HCT116 (cell line): ENCODE measurements at places on chromosomes 4 and X.

- DNase-seq, result no peak
Measured at GRCh38 chr4:6281436-6282313, 12.0 kb downstream of the WFS1 start.

DNA sequence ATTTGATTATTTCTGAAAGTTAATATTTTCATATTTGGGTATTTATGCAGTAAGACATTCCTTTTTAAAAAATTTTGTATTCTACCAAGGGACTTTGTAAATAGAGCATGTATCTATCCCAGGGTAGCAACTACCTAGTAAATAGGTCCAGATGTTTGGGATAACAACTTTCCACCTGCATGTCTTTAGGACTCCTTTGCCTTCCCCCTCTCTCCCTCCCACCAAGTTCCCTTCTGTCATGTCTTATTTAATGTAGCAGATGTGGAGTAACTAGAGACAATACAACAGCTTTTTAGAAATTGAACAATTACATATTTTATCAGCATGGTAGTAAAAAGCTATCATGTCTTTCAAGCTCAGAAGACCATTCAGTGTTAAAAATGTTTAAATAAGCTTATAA, 821.0 kb downstream of the C4orf33 start:
- no peak for DNase-seq

- DNase-seq, result no peak
Measured at GRCh38 chr4:16142598-16143310, 58.9 kb upstream of the PROM1 start.

- DNase-seq, result peak; percentile 15
Measured at GRCh38 chr4:1512738-1513660, 106.8 kb upstream of the NKX1-1 start.

- DNase-seq, result no peak
Measured at GRCh38 chr4:6660430-6660829, 19.9 kb downstream of the MRFAP1 start.

DNA sequence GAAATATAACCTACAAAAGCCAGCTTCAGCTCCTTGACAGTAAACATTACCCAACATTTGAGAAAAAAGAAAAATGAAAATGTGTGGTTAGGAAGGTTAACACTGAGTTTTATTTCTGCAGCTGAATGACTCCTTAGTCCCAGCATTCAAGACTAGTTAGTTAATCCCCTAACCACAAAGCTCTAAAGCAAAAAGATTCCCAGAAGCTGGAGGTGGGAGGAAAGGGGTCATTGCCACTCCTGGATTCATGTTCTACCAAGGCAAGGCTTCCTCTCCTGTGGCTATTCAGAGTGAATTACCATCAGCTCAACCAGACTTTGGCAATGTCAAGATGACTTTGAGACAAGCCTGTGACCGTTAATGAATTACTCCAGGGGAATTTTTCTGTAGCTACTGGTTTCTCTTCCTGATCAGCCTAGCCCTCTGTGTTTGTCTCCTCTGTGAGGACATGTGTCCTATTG, 63.6 kb downstream of the HADH start:
- no peak for DNase-seq

GRCh38 chr4:6278801-6279197, 9.1 kb downstream of the WFS1 start:
- DNase-seq, result no peak

DNA sequence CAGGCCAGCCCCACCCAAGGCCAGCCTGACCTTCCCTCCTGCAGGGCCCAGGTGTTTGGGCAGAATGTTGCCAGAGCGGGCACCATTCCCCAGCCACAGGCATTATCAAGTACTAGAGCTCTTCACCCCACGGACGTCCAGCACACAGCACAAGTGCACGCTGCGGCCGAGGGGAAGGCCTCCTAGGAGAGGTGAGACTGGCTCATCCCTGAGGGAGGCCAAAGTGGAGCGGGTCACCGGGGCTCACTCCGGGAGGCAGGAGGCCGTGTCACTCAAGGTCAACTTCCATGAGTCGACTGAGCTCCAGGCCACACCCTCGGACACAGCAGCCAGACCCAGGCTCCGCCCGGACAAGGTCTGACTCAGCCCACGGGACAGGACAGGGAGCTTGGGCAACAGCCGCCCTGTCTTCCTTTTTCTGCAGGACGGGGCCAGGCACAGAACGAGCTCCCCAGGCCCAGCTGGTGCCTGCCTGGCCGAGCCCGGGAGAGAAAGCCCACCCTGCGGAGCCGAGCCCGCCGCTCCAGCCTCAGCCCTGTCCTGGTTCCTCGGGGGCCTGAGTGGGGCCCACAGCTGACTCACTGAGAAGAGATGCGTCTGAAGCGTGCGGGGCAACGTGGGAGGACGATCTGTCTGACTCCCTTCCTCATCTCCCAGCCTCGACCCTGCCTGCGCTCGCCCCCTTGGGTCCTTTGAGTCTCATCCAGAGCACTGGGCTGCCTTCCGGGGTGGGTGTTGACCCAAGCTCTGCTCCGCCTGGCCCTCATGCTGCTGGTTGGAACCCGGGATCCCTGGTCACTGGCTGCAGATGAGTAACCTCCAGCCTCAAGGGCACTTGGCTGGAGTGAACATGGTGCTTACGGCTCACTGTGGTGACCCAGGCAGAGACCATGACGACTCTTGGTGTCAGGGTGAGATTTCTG, 1.6 kb downstream of the SLC49A3 start:
- peak; percentile 66 for DNase-seq

GRCh38 chr4:46986922-46987638, 6.3 kb downstream of the GABRA4 start:
- no peak for DNase-seq

DNA sequence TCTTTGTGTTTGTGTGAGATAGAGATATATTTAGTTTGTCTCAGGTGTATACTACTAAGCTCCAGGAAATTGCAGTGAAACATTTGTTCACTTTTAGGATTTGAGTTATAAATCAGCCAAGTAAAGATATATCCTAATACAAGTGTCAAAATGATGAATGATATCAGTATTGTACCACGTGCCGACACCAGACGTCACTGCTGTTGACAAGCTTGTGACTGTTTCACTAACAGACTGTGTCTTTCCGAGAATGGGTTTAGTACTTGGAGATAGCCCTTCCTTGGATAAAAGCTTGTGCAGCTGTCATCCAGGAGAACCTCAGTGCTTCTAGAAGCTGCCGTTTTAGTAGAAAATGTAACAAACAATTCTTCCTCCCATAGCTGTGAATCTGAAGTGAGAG, 343.3 kb downstream of the FBXO8 start:
- DNase-seq, result no peak

DNA sequence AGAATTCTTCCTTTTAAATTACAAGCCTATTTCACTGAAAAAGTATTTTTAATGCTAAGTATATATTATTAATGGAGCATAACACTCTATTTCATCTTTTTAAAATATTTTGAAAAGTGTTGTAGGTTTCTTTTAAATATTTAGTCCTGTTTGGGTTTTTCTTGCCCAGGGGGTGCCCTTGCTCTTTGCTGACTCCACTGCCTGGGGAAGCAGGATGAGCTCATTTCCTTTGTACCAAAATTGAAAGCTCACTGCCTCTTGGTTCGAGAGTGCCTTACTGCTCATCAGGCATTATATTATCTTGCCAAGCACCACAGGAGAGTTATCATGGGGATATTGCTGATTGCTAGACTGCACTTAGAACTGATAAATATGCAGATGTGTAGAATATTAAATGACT, 819.2 kb downstream of the PCDH18 start:
- no peak for DNase-seq

DNA sequence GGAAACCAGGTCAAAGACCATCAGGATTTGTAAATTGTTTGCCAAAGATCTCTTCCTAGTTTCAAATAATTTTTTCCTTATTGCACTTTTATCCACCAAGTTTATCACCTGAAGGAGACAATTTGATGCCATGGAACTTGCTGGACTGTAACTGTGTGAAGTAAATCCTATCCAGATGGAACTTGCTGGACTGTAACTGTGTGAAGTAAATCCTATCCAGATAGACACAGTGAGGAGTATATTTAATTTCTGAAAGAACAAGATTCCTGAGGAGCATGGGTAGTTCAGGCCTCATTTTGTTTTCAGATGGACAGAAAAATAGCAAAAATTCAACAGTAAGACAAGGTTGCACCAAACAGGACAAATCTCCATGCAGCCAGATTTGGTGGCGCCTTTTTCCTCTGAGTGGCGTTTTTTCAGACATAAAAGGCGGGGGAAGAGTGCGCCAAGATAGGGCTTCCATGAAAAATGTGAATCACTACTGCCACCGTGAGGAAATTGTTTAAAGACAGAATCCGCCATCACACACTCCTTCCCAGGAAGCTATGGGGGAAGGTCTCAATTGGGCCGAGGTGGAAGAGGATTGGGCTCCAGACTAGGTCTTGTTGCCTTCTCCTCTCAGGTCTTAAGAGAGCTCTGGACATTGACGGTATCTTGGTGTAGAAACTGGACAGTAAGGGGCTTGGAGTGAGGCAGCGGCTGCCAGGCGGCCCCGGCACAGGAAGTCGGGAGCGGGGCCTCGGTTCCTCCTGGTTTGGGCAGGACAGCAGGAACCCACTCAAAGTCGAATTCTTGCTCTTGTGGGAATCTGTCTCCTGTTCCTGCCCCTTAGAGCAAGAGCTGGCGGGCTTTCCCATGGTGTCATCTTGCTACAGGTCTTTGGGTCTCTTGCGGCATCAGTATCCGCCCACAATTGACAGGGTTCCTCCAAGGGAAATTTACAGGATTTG, 234.7 kb downstream of the OR13H1 start:
- no peak for DNase-seq

- DNase-seq, result no peak
Measured at GRCh38 chrX:65994519-65995506, 45.1 kb downstream of the VSIG4 start.

GRCh38 chrX:151676196-151676595, 19.1 kb upstream of the PRRG3 start:
- DNase-seq, result no peak

- DNase-seq, result peak; percentile 62
Measured at GRCh38 chr4:5812506-5813229, 80.2 kb downstream of the CRMP1 start.

- DNase-seq, result no peak
Measured at GRCh38 chr4:112973750-112974251, 75.7 kb upstream of the ANK2 start.

GRCh38 chrX:4710618-4711433, 997.4 kb upstream of the PRKX start:
- DNase-seq, result no peak

DNA sequence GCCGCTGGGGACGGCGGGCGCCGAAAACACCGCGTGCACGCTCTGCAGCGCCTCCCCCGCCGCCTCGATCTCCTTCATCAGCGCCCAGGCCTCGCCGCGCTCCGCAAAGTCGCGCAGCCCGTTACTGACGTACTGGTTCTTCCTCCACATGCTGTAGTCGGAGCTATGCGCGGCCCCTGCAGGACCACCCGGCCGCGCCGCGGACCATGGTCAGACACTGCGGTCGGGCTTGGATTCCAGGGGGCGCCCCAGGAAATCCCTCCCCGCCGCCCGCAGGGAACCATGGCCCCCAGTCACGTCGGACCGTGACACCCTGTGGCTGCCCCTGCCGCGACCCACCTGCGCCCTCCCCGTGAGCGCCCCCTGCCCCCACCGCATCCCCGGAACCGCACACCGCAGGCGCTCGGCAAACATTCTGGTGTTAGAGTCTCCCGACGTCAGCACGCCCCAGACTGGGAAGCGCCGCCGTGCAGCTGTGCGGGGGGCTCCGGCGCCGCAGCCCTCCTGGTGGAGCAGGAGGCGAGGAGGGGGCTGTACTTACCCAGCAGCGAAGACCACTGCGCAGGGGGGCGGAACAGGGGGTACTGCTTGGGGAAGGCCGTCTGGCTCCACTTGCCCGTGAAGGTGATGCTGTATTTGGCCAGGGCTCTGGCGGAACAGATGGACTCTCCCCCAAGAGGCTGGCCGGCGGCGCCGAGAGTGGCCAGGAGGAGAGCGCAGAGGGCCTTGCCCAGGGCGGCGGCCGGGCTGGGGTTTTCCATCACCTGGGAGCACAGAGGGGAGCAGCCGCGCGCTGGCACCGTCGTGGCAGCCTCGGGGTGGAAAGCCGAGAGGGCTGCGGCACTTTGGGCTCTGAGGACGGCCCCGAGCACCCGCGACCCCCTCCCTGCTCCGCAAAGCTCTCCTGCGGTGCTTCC, 814 bp downstream of the SPON2 start:
- no peak for DNase-seq

DNA sequence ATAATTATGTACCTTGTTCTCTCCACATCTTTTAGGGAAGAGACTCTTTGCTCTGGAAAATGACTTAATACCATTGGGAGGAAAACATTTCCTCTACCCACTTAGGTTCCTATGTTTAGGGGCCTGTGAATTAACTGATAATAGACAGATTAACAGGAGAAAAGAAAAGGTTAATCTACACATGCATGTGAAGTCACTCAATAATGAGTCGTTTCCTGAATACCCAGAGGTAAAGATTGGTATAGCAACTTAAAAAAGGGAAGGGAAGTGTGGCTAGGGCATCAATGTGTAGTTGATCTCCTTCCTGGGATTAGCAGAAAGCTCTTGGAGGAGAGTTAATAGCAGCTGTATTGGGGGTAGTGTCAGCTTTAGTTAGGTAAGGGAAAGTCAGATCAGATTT, 419.5 kb upstream of the ATOH1 start:
- DNase-seq, result no peak

GRCh38 chr4:129282293-129282692, 186.3 kb downstream of the C4orf33 start:
- DNase-seq, result no peak

- no peak for DNase-seq
Measured at GRCh38 chr4:183200453-183200852, 101.4 kb downstream of the WWC2 start.

DNA sequence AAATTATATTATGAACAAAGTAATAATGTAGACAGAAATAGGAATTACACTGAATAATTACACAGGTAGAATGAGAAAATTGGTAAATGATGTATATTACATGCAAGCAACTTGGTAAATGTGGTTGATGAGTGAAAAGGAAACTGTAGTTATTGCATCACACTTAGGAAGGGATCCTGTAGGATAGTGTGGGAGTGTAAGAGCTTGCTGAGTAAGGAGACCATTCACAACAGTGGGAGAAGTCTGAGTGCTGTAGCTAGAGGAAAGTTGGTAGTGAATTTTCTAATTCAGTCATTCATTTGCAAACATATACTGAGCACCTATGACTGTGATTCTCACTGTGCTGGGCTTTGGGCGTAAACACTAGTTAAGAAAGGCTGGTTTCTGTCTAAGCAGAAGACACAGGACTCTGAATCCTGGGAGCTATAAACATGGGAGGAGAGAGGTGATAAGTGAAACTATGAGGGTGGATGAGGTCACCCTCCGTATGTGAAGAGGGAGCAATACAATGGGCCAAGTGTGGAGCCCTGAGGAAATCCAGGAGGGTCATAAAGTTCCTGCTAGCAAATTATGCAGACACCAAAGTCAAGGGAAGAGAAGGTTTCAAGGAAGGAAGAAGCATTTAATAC, 14.2 kb upstream of the CPE start:
- no peak for DNase-seq

DNA sequence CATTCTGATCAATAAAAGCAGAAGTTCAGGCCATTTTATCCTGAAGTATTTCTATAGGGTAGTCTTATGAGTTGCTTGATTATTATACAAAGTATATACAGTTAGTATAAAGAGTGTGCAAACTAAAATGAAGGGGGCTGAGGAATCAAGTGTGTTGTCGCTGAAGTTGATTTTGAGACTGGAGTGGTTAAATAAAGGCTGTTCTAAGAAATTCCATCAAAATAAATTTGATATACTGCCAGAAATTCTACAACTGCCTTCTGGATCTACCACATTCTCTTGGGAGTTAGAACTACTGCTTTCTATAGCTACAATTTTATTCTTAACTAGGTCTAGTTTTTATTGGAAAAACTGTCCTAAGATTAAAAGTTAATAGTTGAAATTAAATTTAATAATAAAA, 12.4 kb downstream of the EDNRA start:
- DNase-seq, result no peak

GRCh38 chrX:43002526-43003203, 224.7 kb upstream of the PPP1R2C start:
- DNase-seq, result no peak
